Activated CD4-positive, alpha-beta T cell treated with anti-CD3 and anti-CD28 coated beads, Interleukin-2, Interleukin-4, amounts not matched to agents 100 ng/mL and 50 ng/mL, durations not matched to agents 16 hours and 8 hours (primary cell): ENCODE measurements at places on chromosomes 11 and 22.
A peak's percentile ranks its signal among the peaks of the same experiment; 100 is the strongest.

GRCh38 chr11:64885367-64886286 lies 7.2 kb upstream of the EHD1 start:
- DNase-seq: peak; percentile 60

DNA sequence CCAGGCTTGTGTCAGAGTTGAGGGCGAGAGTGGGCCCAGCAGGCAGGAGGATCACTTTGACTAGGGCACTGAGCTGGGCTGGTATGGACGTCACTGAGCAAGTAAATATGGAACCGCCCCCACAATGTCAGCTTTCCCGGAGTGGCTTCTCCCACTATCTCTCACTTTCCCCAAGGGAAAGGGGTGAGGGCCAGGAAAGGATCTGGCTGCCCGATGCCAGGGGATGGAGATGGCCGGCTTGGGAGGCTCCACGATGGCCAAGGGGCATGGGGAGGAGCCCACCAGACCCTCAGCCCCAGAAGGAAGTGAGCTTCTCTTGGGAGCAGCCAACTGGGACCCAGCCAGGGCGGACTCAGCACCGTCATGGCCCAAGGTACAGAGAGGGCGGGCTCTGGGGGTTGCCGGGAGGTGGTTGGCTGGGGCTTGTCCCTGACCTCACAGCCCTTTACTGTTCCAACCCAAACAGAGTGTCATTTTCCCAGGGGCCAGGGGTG lies 8.7 kb downstream of the PRDM11 start:
- DNase-seq: no peak

GRCh38 chr11:77093987-77094840 lies 8.4 kb upstream of the OMP start:
- DNase-seq: no peak

DNA sequence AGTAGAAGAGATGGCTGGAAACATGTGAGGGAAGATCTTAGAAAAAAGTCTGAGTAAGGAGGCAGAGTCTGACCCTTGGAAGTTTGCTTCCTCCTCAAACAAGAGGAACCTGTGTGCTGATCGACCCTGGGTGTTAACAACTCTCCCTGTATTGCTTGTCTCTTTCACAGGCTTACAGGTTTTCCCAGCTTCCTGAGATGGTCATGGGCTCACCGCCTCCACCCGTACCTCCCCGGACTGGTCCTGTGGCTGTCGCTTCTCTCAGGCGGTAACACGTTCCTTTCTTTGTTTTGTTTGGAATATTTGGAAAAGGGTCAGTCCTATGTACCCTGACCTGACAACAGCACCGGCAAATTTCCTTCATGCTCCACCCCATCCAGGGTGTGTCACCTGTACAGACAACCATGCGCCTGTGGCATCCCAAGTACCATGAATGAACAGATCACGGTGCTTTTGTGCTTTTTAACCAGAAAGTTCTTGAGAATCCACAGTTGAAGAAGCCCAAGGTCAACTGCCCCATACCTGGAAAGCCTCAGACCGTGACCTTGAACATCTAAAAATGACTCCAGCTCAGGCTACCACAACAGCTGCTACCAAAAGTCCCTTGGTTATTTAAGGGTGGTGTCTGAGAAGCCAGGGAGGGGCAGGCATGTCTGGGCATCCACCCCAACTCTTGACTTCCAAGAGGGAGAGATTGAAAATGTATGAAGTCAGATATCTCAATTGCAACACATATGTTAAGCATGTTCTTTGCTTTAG lies 44.6 kb downstream of the C11orf91 start:
- DNase-seq: no peak

DNA sequence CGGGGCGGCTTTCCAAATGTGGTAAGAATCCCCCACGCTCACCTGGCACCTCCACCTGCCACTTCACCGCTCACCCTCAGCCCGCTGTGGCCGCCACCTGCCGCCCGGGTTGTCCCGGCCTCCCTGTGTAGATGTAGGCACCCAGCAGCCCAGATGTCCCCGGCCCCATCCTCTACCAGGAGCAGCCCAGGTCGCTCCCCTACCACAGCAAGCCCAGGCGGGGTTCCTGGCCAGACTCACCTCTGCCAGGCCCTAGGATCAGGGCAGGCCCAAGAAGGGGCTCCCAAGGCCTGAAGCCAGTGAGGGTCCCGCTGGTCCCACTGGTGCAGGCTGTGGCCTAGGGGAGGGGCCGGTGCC lies 27.4 kb downstream of the MOB2 start:
- DNase-seq: no peak

DNA sequence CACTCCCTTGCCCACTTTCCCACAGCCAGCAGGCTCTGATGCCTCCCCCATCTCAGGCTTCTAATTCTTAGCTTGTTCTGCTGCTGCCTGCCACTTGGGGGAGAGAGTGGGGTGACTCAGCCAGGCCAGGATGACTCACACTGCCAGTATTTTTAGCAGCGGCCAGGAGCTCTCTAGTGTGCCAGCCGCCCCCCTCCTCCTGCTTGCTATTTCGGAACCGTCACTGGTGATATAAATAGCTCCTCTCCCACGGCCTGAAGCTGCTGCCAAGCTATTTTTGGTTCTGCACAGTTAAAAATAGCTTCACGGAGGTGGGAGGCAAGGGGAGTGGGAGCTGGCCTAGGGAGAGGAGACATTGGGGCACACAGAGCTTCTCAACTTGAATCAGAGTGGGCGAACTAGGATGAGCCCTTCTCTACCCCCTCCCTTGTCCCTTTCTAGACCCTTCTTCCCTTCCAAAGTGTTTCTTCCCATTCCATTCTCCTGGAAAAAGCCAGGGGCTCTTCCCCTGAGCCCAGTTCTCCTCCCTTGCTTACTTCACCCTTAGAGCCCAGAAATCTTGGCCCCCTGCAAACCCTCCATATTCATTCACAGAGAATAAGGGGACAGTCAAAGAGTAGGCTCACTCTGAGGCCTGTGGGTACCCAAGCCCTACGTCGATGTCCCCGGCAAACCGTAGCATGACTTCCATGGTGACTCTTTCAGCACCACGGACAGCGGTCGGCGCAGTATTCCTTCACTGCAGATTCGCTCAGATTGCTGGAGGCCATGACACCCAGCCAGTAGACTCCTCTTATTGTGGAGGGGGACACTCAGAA lies 2.5 kb upstream of the NPAS4 start:
- peak; percentile 65 for DNase-seq

GRCh38 chr22:32987081-32987631 lies 71.0 kb downstream of the SYN3 start:
- DNase-seq: no peak

DNA sequence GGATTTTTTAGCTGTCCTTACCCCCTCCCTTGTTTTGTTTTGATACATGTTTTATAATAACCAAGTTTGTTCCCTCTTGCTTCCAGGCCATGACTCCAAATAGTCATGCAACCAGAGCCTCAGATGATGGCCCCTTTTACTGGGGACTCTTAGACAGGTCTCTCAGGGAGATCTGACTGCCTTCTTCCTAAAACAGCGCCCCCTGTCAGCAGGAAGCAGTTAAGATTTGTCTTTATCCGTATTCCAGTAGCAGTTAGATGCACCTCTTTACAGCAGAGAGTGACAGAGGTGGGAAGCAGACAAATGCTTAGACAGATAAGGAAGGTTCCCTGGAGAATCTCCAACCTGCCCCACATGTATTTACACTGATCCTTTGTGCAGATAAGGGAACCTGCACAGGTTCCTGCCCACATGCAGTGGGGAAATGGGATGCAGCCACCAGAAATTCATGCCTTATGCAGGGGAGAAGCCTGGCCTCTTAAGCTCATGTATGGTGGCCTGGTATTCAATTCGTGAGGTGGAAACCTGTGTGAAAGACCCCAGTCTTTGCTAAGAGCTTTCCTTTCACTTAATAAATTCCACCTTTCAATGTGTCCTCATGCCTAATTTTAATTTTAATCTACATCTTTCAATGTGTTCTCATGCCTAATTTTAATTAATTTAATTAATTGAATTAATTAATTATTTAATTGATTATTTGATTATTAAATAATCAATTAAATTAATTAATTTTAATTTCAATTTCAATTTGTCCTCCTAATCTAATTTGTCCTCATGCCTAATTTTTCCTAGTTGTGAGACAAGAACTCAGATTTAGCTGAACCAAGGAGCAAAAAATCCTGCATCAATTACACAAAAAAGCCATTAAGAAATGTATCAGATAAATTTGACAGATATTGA lies 11.5 kb upstream of the GLYAT start:
- DNase-seq: no peak

DNA sequence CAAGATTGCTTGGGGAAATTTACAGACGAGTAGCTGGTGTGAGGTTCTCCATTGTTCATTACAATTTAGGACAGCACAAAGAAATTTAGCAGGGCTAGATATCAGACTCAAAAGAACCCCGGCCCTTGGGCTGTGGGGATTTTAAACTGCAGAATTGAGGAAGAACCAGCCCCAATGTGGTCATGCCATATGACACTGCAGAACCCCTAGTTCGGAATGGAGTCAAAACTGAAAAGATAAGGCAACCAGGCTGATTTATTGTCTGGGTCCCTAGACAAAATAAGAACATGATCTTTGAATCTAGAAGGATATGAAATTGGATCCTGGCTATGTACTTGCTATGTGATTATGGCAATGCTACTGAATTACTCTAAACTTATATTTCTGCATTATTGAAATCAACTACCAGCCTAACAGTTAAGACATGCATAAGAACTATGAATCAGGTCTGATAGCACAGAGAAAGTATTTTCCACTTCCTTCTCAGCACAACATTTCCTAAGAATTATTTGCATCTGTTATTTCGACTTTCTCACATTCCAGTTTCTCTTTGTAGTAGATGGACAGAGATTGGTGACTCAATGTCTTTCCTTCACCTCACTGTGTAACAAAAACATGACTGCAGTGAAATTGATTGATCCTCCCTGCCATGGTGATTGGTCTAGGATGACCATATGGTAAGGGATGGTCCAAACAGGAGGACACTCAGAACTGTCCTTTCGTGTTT lies 13.2 kb downstream of the MMP3 start:
- no peak for DNase-seq

DNA sequence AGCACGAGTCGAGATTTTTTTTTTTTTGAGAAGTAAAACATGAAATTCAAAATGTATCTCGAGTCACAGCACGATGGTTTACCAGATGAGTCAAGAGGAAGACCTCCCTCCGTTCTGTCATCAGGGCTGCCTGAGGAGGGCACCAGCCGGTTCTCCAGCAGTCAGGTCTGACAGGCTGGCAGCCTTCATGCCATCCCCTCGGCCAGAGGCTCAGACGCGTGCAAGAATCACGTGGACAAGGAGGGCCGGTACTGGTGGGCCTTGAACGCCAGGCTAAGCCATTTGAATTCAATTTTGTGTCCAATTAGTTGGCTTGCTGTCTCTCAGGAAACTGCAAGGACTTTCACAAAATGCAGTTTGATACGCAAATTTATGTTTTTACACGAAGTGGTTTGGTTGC lies 1412.2 kb downstream of the BRD1 start:
- DNase-seq: no peak

GRCh38 chr11:113591117-113591516 lies 115.0 kb downstream of the TMPRSS5 start:
- DNase-seq: no peak

DNA sequence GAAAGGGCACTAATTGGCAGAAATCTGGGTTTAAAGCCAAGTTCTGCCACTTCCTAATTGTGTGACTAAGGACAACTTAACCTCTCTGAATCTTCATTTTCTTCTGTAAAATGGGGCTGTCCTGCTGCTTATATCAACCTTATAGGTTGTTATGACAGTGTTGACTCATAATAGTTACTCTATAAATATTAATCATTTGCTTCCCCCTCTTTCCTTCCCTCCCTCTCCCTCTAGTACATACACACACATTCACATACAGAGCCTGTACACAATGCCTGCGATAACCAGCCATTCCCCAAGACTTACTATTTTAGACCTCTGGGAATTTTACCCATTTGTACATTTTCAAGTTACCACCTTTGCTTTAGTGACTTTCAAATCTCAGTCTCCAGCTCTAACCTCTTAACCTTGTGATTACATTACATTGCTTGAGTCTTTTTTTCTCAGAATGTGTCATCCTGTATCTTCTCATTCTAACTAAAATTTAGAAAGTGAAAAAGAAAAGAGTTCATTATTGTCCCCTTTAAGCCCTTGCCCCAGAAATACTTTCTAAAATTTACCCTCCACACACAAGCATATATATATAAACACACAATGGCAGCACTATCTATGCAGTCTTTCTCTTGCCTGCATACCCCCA lies 31.9 kb downstream of the GDPD4 start:
- no peak for DNase-seq

GRCh38 chr22:46070215-46070802 lies 80.0 kb upstream of the PPARA start:
- DNase-seq: peak; percentile 36

DNA sequence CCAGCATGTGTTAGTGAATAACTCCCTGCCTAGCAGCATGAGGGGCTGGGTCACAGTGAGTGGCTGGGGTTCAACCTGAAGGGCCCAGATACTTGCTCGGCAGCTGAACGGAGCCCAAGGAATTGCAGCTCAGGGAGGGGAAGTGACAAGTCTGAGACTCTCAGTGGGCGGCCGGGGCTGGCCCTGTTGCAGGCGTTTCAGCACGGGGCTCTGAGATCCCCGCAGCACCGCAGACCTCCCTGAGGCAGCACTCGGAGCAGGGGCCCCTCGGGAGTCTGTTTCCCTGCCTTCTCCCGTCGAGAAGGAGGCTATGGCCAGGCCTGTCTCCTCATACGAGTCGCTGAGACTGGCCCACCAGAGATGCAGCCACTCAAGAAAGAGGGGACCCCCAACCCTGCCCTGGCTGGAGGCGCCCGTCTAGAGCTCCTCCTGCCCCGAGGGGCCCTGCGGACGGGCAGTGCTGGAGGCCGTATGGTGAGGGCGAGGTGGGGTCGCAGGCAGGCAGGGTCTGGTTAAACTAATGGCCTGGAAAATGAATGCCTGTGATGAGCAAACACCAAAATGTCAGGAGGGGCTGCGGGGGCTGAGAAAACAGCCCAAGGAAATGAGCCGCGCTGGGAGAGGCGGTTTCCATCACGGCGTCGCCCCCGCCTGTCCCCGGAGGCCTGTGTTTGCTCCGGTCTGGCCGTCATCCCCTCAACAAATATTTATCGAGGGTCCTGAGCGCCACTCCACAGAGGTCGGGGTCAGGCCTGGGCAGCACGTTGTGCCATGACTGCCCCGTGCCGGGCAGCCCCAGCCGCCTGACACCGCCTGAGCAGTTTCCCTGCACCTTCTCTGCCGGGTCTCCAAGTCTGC lies 9.3 kb downstream of the TSSC4 start:
- DNase-seq: no peak

GRCh38 chr11:72652873-72653630 lies 21.2 kb downstream of the PDE2A start:
- DNase-seq: no peak

GRCh38 chr11:119172513-119172912 lies 4.0 kb downstream of the NLRX1 start:
- no peak for DNase-seq

DNA sequence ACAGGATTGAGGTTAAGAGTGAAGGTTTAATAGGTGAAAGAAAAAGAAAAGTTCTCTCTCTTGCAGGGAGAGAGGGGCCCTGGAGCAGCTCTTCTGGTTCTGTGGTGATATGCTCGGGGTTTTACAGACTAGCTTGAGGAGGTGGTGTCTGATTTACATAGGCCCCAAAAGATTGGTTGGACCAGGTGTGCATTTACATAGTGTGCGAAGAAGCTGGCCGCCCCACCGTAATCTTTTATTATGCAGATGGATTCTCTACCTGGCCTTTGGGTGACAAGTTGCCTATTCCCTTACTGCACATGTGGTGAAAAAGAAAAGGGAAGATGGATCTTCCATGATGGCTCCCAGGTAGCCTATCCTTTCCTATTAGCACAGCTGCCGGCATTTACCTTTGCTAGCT lies 219.9 kb upstream of the GRIA4 start:
- no peak for DNase-seq
